Activated T-helper 2 cell treated with anti-CD3 and anti-CD28 coated beads, Interferon-gamma antibody, Interleukin-2, Interleukin-4, amounts not matched to agents 10 μg/mL and 5 μg/mL and 100 μg/mL, durations not matched to agents 14 hours and 24 hours and 36 hours (primary cell): ENCODE measurements at places on chromosomes 1 and 21. TPM values are rescaled to one million over a fixed set of nuclear protein-coding genes. Genes with fewer than 3 reads are reported as not detected.

DNA sequence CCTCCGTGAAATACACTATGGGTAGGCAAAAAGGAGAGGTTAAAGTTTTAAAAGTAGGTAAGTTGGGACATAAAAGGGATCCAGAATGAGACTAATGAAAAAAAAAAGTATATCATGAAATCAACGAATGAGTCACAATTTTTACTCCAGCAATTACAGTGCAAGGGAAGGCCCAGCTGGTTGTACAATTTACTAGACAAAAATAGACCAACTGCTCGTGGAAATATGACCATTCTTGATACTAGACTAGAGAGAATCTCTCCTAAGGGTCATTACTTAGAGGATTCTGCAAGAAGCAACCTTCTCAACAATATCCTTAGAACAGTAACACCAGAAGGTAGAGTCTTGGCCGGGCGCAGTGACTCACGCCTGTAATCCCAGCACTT, 55.1 kb upstream of the EFHD2 start:
- DNase-seq = no peak

DNA sequence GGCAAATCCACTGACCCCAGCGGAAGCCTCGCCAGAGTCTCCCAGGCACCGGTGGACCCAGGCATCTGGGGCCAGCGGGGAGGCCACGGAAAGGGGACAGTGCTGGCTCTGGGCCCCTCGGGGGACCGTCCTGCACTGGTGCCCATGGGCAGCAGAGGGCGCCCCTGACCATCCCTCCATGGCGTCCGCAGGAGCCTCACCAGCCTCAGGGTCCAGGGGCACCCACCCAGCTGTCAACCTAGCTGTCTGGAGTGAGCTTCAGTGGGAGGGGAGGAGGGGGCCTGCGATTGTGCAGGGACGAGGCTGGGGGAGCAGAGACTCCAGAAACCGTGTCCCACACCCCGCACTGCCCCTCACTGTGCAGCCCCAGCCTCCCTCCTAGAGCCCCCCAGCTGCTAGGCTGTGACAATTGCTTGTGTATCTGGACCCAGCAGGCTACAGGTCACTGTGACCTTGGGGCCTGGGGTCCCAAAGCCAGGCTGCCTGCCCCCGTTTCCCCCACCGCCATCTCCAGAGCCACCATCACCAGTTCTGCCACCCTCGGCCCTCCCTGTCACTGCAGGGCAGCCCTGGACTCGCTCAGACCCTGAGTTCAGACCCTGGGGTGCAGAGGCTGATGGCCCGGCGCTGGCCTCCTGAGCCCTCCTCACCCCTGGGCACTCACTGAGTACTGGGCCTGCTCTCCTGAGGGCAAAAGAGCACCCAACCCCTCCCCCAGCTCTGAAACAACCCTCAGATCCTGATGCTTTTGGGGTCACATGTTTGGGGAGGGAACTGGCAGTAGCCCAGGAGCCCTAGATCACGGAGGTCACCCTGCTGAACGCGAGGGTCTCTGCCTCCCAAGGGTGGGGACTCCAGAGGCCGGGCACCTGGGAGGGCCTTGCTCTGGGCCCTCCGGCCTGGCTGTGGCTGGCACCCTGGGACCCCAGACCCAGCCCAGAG, 10.6 kb upstream of the COL6A1 start:
- no peak for DNase-seq

GRCh38 chr21:45051580-45052434, 22.6 kb upstream of the ADARB1 start:
- no peak for DNase-seq

Gene GRHL3
- not detected in 2 replicates for total RNA-seq

Gene NTNG1
- not detected in 2 replicates for total RNA-seq

DNA sequence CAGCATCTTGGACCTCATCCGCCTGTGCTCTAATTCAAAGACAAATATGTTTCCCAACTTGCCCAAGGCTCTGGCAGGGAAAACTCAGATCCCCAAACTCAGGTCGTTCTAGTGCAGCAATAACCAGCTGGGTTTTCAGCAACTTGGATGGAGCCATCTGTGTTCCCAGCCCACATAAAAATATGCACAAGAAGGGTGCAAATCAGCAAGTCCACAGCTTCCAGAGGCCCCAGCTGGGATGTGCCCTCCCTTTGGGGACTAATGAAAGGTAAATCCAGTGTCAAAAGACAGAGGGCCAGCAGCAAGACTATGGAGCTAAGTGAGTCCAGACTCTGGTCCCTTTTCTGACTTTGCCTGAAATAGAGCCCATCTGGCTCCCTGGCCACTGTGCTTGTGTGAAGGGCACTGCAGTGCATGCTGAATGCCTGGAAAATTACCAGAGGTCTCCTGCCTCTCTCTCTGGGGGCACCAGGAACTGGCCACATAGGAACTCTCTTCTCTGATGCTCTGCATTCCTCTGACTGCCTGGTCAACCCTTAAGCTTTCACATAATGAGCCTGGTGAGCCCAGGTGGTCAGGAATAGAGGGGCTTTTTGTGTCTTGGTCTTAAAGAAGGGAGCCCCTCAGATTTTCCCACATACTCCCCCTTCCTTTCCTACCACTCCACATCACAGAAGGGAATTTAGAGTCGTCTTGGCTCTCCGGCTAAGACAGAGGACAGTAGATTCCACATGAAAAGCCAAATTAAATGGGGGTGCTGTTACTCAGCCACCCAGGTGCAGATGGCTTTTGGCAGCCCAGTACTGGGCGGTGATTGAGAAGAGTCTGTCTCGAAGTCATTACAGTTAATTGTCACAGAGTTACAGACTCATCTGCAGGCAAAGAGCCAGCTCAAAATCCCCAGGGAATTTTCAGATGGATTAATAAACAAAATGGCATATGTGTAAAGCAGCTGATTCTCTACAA, 88.1 kb upstream of the C1orf21 start:
- no peak for DNase-seq

GRCh38 chr1:182601416-182601786, 2.8 kb downstream of the RGS16 start:
- peak; percentile 48 for DNase-seq

DNA sequence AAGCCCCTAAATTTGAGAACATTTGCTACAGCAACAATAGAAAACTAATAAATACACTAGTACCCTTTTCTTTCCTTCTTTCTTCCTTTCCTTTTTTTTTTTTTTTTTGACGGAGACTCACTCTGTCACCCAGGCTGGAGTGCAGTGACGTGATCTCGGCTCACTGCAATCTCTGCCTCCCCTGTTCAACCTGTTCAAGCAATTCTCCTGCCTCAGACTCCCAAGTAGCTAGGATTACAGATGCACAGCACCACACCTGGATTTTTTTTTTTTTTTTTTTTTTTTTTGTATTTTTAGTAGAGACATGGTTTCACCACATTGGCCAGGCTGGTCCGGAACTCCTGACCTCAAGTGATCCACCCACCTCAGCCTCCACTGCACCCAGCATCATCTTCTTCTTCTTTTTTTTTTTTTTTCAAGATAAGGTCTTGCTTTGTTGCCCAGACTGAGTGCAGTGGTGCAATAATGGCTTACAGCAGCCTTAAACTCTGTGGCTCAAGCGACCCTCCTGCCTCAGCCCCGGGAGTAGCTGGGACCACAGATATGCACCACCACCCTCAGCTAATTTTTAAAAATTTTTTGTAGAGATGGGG, 19.6 kb upstream of the CBR3 start:
- DNase-seq = no peak

DNA sequence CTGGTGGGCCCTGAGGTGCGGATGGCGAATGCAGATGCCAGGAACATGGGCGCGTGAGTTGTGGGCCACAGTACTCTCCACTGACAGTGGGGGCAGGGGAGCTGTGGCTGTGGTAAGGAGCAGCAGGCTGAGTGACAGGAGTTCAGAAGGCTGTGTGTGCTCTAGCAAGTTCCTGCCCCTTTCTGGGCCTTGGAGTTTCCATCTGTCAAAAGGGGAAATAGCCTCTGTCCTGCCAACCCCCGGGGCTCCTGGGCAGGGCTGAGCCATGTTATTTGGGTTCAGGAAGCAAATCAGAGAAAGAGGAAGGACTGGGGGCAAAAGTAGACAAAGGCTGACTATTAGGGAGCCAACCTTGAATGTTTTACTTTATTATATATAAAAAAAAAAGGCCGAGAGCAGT, 19.5 kb upstream of the MFN2 start:
- DNase-seq = no peak

Gene KCNA2
- total RNA-seq = 0.16 and 0.21 TPM in 2 replicates

- no peak for DNase-seq
Observed at GRCh38 chr1:230170153-230170547, 103.1 kb downstream of the GALNT2 start.

- DNase-seq = no peak
Observed at GRCh38 chr1:244339073-244339692, 112.5 kb downstream of the ADSS2 start.

- DNase-seq = no peak
Observed at GRCh38 chr1:25615172-25615541, 1.4 kb upstream of the MAN1C1 start.

DNA sequence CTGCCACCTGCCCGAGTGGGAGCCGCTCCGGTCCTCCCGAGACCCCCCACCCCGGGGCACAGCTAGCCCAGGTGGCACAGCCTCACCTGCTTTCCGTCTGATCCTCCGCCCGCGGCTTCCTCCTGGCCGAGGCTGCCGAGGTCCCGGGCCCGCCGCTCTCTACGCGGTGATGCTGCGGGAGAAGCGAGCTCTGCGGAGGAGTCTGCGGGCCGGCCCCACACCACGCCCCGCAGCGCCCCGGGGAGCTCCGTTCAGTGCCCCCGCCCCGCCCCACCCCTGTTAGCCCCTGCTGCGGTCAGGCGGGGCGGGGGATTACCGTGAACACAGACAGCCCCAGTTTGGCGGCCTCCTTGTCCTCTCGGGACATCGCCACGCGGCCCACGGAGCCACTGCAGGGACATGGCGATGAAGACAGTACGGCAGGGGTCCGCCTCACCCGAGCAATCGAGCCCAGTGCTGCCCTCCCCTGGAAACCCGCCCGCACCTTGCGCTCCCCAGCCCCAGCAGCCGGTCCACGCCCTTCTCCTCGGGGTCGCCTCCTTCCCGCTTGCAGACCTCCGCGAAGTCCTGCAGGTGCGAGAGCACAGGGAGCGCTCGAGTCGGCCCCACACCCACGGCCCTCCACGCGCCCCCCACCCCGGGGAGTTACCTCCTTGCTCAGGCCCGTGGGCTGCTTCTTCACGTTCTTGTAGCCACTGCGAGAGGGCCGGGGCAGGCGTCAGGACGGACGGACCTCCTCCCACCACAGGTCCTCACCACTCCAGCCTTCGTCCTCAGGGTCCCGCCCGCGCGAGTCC, 933 bp downstream of the C1orf35 start:
- peak; percentile 47 for DNase-seq

GRCh38 chr1:210627755-210628154, 299.1 kb downstream of the HHAT start:
- DNase-seq = no peak

DNA sequence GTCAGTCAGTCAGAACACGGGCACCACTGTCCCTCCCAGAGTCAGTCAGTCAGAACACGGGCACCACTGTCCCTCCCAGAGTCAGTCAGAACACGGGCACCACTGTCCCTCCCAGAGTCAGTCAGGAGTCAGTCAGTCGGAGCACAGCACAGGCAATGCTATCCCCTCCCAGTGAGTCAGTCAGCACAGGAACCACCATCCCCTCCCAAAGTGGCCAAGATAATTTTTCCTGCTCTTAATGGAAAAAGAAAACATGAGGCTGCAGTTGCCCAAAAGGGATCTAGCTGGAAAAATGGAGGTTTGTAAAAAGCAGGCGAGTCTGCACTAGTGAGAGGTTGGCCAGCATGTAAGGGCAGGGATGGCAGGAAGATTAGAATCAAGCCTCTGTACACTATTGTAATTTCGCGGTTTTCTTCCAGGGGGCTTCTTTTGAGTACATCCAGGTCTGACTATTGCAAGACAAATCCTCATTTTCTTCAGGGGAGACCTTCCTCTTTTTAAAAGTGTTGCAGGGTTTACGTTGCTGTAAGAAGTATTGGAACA, 213.8 kb downstream of the SIPA1L2 start:
- no peak for DNase-seq

GRCh38 chr1:99749504-99750347, 16.7 kb downstream of the FRRS1 start:
- no peak for DNase-seq

GRCh38 chr1:90291431-90292216, 296.7 kb downstream of the ZNF326 start:
- no peak for DNase-seq

- DNase-seq = no peak
Observed at GRCh38 chr1:235504122-235504493, at the start of gene B3GALNT2. Gene B3GALNT2 (minus strand): TSS chr1:235504452. CDS start chr1:235504252, 200 bp downstream.

GRCh38 chr1:228921481-228921880, 186.2 kb downstream of the RHOU start:
- no peak for DNase-seq

Gene ADCY10
- total RNA-seq = 0.07 and 0.09 TPM in 2 replicates

- DNase-seq = no peak
Observed at GRCh38 chr1:25795946-25796810, 3.8 kb upstream of the SELENON start.

Gene ZNF648
- total RNA-seq = not detected in 2 replicates

GRCh38 chr1:212749821-212750535, 41.6 kb downstream of the NSL1 start:
- no peak for DNase-seq

- no peak for DNase-seq
Observed at GRCh38 chr1:4640931-4641330, 13.5 kb upstream of the AJAP1 start.

- no peak for DNase-seq
Observed at GRCh38 chr21:18191139-18191538, 53.5 kb upstream of the CHODL start.

DNA sequence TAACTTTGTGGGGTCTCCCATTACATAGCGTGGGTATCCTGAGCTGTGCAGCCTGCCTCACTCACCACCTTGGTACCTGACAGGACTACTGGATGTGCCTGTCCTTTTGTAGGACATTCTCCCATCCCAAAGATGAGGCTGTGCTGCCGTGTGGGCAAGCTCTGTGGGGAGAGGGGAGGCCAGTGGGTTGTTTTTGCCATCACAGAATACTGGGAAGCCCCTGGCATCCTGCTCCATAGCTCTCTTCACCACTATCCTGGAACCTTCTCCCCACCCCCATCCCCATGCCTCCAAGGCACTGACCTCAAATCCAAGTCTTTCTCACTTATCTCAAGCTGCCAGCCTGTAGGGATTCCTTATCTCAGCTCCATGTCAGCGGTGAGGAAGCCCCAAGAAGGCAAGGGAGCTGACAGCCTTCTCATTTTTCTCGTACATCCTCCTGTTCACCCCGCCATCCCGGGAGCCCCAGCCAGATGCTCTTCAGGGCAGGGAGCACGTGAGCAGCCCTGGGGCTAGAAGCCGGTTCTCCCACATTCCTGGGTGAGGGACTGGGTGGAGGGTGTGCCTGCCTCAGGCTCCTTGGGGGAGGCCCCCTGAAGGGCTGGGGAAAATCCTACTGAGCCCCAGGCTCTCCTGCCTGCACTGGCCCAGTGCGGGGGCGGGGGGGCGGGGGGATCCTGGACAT, 2.4 kb upstream of the ELF3 start:
- DNase-seq = no peak
